Small intestine (tissue), 16 donors: ENCODE measurements at places on chromosomes 5 and 9. TPM values are rescaled to one million over a fixed set of nuclear protein-coding genes. Genes with fewer than 3 reads are reported as not detected.

DNA sequence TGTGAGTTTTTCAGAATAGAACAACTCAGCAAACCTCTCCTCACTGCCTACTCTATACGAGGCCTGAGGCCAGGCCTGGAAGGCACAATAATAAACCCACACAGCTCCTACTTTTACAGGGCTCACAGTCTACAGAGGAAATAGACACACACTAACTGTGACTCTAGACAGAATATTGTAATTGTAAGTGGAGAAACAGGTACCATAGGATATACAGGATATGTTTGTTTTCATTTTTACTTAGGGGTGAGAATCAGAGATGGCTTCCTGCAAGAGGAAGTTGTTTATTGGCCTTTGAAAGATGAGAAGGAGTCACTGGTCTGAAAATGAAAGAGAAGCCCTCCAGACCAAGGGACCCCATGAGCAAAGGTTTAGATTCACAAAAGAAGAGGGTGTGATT, 35.8 kb upstream of the TGFBR1 start:
- DNase-seq = no peak

- DNase-seq = no peak
Observed at GRCh38 chr5:95048628-95049027, 236.3 kb downstream of the MCTP1 start.

DNA sequence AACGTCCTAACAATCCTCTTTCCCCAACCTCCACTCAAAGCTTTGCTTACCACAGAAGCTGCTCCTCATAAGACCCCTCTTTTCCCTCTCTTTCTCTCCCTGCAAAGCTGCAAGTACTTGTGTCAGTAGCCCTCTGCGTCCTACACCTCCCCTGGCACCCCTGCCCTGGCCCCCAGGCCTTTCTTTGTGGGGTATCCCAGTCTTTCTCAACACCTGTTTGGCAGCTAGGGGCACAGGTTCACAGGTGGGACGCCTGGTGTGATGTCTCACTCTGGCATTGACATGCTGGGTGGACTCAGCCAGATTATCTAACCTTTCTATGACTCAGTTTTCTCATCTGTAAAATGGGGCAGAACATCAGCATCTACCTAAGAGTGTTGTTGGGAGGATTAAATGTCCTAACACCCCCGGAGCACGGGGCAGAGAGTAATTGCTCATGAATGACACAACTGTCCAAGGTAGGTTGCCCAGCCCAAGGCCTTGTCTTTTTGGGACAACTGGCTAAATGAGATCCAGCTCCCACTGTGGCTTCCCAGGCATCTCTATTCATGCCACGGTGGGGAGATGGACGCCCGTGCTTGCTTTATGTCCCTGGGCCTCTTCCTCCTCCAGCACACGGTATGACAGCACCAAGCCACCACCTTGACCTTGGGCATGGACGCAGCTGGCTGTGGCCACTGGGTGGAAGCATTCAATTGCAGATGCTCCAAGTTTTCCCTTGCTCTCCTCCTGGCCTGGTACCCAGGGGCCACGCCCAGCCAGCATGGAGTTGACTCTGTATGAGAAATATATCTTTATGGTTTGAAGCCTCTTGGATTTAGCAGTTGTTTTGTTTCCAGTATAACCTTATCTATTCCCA, 190.4 kb downstream of the RGS3 start:
- no peak for DNase-seq

DNA sequence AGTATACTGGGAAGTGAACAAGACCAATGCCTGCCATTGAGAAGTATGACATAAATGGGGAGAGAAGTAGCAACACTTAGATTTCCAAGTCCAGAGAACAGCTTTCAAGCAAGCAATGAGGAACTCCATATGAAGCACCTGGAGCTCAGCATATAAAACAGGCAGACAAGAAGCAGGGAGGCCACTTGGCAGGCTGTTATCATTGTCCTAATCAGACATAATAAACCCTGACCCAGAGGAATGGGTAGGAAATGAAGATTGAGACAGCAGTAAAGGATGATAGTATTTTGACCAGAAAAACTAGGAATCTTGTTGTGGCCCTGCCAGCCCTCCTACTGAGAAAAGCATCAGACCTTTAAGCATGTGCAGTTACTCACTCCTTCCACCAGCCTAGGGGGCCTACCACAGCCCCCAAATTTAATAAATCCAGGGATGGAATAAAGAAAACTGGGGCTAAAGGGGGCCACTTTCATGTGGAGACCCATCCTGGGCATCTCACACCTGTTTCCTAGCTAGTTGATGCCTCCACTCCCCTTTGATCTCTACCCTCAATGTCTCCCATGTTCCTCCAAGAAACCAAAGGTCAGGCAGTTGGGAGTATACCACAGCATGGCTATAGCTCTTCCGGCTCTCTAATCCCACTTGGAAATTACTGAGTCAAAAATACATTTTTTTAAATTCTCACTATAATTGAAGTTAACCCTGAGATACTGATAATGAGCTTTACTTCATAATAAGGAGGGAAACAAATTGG, 135.1 kb downstream of the SIL1 start:
- no peak for DNase-seq

GRCh38 chr9:117718085-117718484, 13.9 kb downstream of the TLR4 start:
- DNase-seq = peak; percentile 46

DNA sequence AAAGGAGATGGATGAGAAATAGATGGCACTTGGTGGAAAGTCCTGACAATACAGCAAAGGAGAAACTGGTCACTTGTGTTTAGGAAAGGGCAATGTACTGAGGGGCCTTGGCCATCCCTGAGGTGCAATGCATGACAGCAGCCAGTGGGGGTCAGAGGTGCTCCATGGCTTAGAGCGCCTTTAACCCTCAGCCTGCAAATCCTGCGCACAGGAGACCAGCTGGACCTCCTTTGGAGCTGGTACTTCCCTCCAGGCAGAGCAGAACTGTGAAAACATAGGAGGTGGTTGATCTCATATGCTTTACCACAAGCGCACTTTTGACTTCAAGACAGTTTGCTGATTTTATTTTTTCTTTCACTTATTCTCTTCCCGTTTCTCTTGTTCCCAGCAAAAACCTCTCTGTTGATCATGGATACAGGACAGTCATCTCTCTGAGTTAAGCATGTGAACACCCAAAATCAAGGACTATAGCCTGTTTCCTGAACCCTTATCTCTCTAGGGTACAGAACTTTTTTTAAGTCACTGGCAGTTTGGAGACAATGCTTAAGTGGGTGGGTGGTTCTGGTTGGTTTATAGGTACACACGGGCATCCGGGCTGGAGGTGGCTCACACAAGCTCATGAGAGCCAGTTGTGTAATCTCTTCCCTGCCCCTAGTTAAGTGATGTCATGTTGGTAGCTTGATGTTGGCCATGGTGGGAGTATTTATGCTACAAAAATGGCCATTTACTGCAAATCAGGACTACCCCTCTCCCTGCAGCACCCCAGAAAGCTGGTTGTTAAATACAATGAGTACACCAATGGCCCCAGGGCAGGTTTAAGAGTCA, 37.6 kb upstream of the ANKRD55 start:
- DNase-seq = peak; percentile 78

DNA sequence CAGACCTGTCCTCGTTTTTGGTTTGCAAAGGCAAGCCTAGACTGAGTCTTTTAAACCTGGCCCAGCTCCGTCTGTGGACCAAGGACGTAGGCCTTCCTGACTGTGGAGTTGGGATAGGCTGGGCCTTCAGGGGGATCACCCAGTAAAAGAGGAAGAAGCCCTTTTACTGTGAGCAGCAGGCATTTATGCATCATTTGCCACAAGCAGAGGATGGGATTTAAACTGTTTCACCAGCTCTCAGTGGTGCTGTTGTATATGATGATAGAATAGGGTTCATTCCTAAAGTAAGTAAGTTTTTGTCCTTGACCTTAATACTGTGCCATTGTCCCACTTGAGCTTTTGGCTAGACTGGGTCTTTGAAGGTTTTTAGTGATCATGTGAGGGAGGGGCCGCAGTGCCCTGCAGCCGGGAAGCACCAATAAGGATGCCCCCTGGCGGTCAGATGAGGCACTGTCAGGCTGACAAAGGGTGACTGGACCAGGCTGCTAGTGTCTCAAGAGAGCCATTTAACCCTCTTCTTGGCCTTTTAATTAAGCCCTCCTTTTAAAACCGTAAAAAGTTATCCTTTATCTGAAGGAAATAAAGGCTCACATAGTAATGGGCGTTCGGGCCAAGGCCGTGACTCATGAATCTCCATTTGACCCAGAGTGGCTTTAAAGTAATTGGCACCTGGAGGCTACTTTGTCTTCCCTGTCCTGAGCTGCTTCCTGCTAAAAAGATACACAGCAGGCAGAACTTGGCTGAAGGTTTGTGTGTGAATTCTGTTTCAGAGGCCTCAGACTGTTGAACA, 74.0 kb downstream of the UBAP1 start:
- peak; percentile 57 for DNase-seq

DNA sequence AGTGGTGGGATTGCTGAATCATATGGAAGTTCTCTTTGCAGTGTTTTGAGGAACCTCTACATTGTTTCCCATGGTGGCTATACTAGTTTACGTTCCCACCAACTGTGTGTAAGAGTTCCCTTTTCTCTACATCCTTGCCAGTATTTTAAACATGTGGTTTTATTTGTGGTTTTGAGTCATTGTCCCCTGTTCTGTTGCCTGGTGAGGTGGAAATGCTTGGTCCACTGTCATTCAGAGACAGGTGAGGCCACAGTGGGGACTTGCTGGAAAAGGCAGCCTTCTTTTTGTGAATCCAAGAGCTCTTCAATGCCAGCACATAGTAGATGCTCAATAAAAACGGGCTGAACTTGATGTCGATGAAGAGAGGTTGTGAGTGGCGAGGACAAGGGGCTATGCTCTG, 44.2 kb downstream of the SH3PXD2B start:
- no peak for DNase-seq

GRCh38 chr9:112836394-112836793, 54.3 kb downstream of the SLC46A2 start:
- DNase-seq = peak; percentile 86

- no peak for DNase-seq
Observed at GRCh38 chr9:134858051-134858841, 22.4 kb upstream of the FCN2 start.

DNA sequence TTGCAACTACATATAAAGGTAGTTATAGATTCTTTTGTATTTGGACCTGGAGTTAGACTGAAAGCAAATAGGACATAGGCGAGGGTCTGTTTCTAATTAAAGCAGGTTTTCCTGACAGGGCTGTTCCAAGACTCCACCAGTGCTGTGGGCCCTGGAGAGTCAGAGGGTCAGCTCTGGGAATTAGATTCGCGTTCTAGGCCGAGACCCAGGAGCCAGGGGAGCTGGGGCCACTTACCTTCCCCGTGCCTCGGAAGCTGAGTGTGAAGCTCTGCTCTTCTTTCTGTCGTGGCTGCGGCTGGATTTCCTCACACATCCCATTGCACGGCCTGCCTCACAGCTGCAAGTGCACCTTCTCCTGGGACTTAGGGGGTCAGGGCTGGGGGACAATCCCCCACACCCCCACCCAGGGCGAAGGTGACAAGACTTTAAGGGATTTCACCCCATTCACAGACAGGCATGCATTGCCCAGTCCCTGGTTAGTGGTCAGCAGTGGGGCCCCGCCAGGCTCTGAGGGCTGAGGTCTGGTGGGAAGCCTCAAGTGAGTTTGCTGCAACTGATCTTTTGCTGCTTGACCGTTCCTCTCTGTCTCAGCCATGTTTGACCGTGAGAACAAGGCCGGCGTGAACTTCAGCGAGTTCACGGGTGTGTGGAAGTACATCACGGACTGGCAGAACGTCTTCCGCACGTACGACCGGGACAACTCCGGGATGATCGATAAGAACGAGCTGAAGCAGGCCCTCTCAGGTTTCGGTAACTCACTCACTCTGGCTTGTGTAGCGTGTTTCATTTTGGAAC, 15.3 kb upstream of the AHRR start:
- DNase-seq = no peak

DNA sequence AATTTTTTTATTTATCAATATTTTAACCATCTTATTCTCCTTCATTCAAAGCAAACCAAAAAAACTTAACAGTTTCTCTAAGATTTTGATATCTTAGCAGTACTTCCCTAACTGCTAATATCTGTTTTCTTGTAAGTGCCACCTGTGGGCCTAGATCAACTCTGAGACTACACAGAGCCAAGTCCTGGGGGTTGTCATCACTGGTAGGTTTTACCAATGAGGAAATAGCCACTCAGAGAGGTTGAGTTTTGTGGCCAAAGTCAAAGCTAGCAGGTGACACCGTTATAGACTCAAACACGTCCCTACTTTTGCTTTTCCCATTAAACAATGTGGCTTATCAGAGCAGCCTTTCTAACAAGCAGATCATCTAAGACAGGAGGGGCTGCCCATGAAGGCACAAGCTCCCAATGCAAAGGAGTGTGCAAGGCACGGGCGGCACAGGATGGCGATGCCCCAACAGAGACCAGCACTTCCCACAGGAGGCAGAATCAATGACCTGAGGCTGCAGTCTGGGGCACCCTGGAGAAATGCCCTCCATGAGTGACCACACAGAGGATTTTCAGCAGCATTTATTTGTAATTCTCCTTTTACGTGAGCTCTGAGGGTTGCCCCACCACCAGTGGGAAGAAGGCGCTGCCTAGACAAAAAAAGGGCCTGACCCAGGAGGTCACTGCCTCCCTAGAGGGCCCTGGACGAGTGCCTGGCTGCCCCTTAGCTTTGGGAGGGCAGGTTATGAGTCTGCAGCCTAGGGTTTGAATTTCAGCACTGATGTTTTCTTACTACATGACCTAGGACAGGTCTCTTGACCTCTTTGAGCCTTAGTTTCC, 7.4 kb downstream of the TBC1D2 start:
- DNase-seq = no peak

DNA sequence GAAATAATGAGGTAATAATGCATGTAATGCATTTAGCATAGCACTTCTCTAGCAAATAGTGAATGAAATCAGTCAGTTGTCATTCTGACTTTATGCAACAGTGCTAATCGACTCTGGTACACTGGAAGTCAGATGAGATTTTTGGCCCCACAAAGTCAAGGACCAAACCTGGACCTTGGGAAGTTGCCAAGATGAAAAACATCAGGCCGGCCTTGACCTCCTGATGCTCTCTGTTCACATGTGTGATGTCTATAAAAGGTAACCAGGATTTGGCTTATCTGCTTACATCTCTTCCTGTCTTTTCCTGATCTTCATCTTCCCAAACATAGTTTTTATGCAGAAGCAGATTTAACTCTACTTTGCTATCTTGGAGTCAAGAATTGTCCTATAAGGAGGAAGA, 39.5 kb downstream of the SLC22A5 start:
- no peak for DNase-seq

GRCh38 chr9:133460405-133461175, 812 bp downstream of the CACFD1 start:
- DNase-seq = peak; percentile 92

GRCh38 chr5:62421414-62421813, 8.9 kb downstream of the IPO11 start:
- no peak for DNase-seq

NR2F1-AS1 gene
- polyA plus RNA-seq = 0.89 TPM

CDH9 gene
- polyA plus RNA-seq = not detected

PDE6A gene
- 1.3 TPM for polyA plus RNA-seq

ADGRV1 gene
- 2.7 TPM for polyA plus RNA-seq

ELOVL7 gene
- 100 TPM for polyA plus RNA-seq

ASS1 gene
- polyA plus RNA-seq = 295 TPM

ENHO gene
- 1.8 TPM for polyA plus RNA-seq

SLIT3 gene
- polyA plus RNA-seq = not detected

FBP2 gene
- polyA plus RNA-seq = 1.1 TPM

FBN2 gene
- polyA plus RNA-seq = 16.9 TPM

STX17 gene
- 7.8 TPM for polyA plus RNA-seq

OTP gene
- polyA plus RNA-seq = not detected
